Stimulated activated CD8-positive, alpha-beta memory T cell treated with anti-CD3 and anti-CD28 coated beads, Interleukin-7, amount 100 ng/mL, for 48 hours (primary cell): ENCODE measurements at places on chromosomes 3 and 15.

- no peak for DNase-seq
These were observed 4.5 kb upstream of the IQCF5 start for GRCh38 chr3:51879937-51880336.

DNA sequence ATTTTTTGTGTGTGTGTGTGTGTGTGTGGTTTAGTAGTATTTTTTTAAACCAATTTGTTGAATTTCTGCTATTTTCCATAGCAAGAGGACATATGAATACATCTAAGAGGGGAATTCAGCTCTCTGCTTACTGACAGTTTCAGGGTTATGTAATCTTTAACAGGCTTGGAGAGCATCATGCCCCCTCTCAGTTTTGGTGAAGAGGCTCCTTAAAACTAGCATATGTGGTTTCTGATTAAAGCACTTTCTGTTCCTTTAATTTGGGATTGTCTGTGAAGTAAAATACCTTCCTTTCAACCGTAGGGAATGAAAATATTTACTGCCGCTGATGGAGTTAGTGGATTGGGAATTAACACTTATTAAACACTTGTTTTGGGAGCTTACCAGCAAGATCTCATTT lies 19.4 kb upstream of the NFKBIZ start:
- no peak for DNase-seq

DNA sequence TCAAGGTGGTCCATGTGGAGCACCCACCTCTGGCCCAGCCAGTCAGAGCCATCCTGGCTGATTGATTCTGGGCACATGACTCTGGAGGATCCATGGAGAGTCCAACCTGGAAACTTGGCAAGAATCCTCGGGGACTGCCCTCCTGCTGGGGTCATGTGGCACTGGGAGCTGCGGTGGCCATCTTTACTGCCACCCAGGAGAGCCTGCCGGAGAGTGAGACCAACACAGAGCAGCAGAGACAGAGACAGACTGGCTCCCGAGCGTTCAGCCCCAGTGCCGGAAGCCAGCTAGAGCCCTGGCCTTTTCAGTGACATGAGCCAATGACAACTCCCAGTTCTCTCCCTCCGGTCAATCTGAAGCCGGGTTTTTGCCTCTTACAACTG lies 11.5 kb upstream of the GATA2 start:
- DNase-seq, result no peak

DNA sequence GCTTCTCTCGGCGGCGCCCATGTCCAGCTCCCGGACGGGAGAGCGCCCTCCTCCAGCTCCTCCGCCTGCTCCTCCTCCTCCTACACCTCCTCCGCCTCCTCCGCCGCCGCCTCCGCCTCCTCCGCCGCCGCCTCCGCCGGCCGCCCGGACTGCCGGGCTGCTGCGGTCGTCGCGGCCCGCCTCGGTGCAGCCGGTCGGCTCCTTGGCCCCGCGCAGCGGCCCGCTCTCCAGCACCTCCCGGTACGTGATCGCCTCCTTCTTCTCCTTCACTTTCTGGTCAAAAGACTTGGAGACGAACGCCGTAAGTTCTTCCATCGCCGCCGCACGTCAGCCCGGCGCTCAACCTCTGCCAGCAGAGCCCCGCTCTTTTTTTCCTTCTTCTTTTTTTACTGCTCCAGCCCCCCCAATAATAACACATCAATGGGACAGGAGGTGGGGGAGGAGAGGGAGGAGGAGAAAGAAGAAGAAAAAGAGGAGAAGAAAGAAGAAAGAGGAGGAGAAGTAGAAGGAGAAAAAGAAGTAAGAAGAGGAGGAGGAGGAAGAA lies 438 bp downstream of the SHOX2 start:
- DNase-seq, result no peak

GRCh38 chr3:43816372-43816771 lies 125.6 kb downstream of the ABHD5 start:
- DNase-seq, result no peak

DNA sequence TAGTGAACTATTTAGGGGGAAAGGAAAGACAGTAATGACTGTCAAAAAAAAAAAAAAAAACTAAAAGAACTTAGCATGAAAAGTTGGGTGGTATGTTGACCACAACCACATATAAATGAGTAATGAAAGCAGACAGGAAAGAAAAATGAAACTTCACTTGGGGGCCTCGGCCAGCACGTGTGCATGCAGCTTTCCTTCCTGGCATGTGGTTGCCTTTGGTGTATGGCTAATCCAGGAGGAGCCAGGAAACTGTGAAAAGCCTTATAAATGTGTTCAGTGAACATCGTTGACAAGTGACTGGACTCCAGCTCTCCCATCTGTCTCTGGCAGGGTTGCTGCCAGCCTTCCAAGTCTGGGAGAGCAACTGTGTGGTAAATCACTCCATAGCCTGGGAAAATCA lies 195.1 kb downstream of the DTWD1 start:
- peak; percentile 2 for DNase-seq
